ENCODE measurements at places on chromosomes 7 and 10.

DNA sequence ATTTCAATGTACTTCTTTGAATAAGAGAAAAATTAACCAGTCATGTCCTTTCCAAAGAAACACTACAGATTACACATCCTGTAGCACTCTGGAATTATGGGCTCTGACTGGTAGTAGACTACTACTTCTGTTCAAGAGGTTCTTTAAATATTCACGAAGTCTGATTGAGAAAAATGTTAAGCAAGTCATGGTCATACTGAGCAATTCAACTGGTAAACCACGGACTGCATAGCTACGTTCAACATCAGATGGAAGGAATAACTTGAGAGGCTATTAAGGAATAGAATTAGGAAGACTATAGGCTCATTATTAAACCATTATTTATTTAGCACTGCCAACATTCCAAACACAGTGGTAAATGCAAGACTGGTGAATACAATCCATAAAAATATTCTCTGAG lies 160.8 kb downstream of the IMMP2L start:
- DNase-seq, result no peak
- no peak overlapping the region for H3K27ac ChIP-seq
- no peaks in the 10 kb centered on the region for H3K36me3 ChIP-seq
- H3K4me1 ChIP-seq, result no peaks in the 10 kb centered on the region

DNA sequence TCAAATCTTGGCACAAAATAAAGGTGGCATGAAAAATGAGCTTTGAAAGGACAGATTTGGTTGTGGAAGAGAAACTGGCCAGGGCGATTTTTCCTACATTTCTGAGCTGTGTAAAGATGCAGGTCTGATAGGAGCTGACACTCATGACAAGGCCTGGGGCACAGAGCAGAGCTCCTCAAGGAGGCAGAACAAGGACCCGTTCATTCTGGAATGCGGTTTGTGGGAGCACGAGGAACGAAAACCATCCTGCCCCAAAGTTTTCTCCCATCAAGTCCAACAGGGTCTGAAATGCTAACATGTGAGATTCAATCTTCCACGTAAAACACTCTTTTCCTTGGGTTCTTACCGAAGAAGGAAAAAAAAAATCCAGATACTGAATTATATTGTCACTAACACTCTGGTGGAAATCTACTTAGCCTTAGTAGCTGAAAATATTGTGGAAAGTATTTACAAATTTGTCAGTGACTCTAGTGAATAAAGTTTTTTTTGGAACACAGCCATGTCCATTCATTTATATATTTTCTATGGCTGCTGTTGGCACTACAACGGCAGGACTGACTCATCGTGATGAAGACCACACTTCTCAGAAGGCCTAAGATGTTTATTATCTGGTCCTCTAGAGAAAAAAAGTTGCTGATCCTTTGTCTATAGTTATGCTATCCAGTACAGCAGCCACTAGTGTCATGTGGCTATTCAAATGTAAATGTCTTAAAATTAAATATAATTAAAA lies 215.7 kb downstream of the BAMBI start:
- H3K4me1 ChIP-seq, result no peaks in the 10 kb centered on the region
- H3K36me3 ChIP-seq, result no peaks in the 10 kb centered on the region
- no peaks in the 10 kb centered on the region for H3K27me3 ChIP-seq
- H3K27ac ChIP-seq, result no peak overlapping the region
- DNase-seq, result no peak
- no peak overlapping the region for H3K4me3 ChIP-seq

DNA sequence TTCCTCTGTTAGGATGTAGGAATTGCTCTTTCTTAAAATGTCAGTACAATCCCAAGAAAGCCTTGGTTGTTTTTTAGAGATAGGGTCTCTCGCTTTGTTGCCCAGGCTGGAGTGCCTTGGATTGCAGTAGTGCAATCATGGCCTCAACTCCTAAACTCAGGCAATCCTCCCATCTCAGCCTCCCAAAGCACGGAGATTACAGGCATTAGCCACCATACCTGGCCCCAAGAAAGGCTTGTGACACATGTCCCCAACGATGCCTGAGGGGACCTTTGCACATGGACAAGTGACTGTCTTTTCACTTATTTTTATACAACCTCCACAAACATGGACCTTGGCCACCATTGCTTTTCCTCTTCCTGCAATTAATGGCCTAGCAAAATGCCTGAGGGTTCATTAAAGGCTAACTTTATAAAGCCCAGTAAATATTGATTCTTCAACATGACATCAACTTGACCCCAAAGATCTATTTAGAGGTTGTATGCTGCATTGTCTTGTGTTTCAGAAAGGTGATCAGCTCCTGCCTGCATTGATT lies 10.0 kb upstream of the SPOCK2 start:
- no peak for DNase-seq
- no peak overlapping the region for H3K4me3 ChIP-seq
- no peaks in the 10 kb centered on the region for H3K27me3 ChIP-seq
- no peak overlapping the region for H3K27ac ChIP-seq
- H3K4me1 ChIP-seq, result no peaks in the 10 kb centered on the region
- H3K36me3 ChIP-seq, result no peaks in the 10 kb centered on the region

- H3K36me3 ChIP-seq, result no peaks in the 10 kb centered on the region
- H3K4me3 ChIP-seq, result no peak overlapping the region
- DNase-seq, result no peak
These were observed 200.7 kb downstream of the POLR1F start for GRCh38 chr7:19508124-19508523.

GRCh38 chr10:33015761-33016547 lies 57.9 kb upstream of the ITGB1 start:
- H3K4me3 ChIP-seq, result no peak overlapping the region
- no peak for DNase-seq
- no peaks in the 10 kb centered on the region for H3K27me3 ChIP-seq

GRCh38 chr7:22992874-22993840 lies 20.8 kb downstream of the HYCC1 start:
- H3K4me3 ChIP-seq, result no peak overlapping the region
- DNase-seq, result no peak
- no peaks in the 10 kb centered on the region for H3K27me3 ChIP-seq
- no peaks in the 10 kb centered on the region for H3K36me3 ChIP-seq
- H3K27ac ChIP-seq, result no peak overlapping the region

DNA sequence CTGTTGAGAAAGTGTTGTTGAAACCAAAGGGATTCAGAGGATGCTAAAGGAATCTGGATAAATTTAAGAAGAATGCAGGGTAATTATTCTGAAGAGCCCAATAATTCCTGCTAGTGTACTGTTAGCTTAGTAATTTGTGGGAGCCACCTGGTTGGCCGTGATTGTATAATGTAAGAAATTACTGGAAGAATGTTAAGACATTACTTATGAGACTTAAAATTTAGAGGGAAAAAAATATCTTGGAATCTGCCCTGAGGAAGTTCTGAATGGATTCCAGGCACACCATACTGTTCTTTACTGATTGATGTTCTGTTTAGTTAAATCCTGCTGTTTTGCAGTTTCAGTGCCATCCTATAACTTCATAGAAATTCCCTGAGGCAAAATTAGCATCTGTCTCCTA lies 155.0 kb upstream of the RHOBTB1 start:
- no peaks in the 10 kb centered on the region for H3K4me1 ChIP-seq
- no peaks in the 10 kb centered on the region for H3K27me3 ChIP-seq
- no peak for DNase-seq
- H3K4me3 ChIP-seq, result no peak overlapping the region

GRCh38 chr7:77866786-77867536 lies 68.4 kb downstream of the PHTF2 start:
- no peak for DNase-seq
- H3K4me1 ChIP-seq, result no peaks in the 10 kb centered on the region
- H3K36me3 ChIP-seq, result no peaks in the 10 kb centered on the region
- H3K27ac ChIP-seq, result no peak overlapping the region
- H3K27me3 ChIP-seq, result no peaks in the 10 kb centered on the region

GRCh38 chr7:108467391-108467790 lies 11.2 kb upstream of the NRCAM start:
- no peaks in the 10 kb centered on the region for H3K4me1 ChIP-seq
- DNase-seq, result no peak
- H3K27ac ChIP-seq, result no peak overlapping the region
- no peaks in the 10 kb centered on the region for H3K27me3 ChIP-seq

GRCh38 chr10:68784476-68784875 lies 42.9 kb upstream of the STOX1 start:
- no peaks in the 10 kb centered on the region for H3K4me1 ChIP-seq
- H3K27ac ChIP-seq, result no peak overlapping the region
- H3K4me3 ChIP-seq, result no peak overlapping the region
- no peak for DNase-seq
- no peaks in the 10 kb centered on the region for H3K27me3 ChIP-seq
- H3K36me3 ChIP-seq, result no peaks in the 10 kb centered on the region

- H3K4me3 ChIP-seq, result no peak overlapping the region
- H3K36me3 ChIP-seq, result no peaks in the 10 kb centered on the region
- H3K4me1 ChIP-seq, result no peaks in the 10 kb centered on the region
- DNase-seq, result no peak
These were observed 63.6 kb upstream of the CARD11 start for GRCh38 chr7:3107228-3107763.

DNA sequence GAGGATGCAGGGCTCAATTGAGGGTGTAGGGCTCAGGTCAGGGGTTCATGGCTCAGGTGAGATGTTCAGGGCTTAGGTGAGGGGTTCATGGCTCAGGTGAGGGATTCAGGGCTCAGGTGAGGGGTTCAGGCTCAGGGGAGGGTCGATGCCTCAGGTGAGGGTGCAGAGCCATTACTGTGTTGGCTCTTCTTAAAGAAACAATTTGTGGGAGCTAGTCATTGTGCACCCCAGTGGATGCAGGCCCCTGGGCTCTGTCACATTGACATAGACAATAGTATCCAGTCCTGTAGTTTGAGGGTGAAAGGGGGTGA lies 86.7 kb downstream of the ADCY1 start:
- DNase-seq, result no peak
- no peak overlapping the region for H3K27ac ChIP-seq
- no peaks in the 10 kb centered on the region for H3K27me3 ChIP-seq
- H3K4me1 ChIP-seq, result no peaks in the 10 kb centered on the region
- H3K36me3 ChIP-seq, result no peaks in the 10 kb centered on the region
- no peak overlapping the region for H3K4me3 ChIP-seq

DNA sequence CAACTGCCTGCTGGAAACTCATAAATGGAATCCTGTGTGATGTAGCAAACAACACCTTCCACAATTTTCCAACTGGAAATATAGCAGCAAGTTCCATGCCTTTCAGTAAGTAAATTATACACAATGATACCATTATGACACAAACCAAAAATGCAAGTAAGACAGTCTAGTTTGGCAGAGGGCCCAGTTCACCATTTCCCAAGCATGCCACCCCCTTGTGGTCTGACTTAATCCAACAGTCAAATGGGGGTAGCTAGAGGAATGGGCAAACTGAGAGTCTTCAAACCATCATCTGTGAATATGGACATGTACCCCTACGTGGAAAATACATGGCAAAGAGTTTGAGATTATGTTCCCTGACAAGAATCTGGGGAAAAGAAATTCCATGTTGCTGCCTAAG lies 137.6 kb upstream of the VWC2 start:
- no peak overlapping the region for H3K27ac ChIP-seq
- DNase-seq, result no peak
- H3K4me3 ChIP-seq, result no peak overlapping the region
- H3K4me1 ChIP-seq, result no peaks in the 10 kb centered on the region

DNA sequence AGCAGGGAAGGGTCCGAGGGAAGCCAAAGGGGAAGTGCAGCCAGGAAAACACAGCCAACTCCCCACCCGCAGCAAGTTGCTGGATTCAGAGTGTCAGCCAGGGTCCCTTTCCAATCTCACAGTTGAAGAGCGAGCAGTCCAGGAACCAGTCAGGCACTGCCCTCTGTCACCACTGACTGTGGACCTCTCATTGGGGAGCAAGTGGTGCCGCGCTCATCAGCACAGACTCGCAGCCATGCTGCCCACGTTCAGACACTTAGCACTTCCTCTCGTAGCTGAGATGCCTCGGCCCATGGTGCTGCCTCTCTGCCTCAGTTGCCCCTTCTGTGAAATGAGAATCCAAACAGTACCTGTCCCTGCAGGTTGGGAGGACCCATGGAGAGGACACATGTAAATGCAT lies 123.6 kb upstream of the CHST15 start:
- no peak overlapping the region for H3K4me3 ChIP-seq
- H3K36me3 ChIP-seq, result no peaks in the 10 kb centered on the region
- H3K4me1 ChIP-seq, result no peaks in the 10 kb centered on the region
- no peak for DNase-seq

DNA sequence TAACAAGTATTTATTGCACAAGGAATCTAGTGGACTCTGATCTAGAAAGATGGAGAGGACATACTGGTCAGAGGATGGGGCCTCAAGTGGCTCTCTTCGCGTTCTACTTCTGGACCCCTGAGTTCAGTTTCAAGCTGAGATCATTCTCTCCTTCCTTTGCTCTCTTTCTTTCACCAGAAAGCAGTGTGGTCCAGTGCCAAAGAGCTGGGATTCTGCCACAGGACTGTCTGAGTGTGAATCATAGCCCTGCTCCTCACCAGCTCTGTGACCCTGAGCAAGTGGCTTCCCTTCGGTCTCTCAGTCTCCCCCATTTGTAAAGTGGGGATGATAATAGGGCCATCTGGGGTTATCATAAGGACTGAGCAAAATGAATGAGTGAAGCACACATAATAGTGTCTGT lies 715.2 kb downstream of the SUGCT start:
- DNase-seq, result no peak
- no peaks in the 10 kb centered on the region for H3K4me1 ChIP-seq
- no peak overlapping the region for H3K4me3 ChIP-seq
- no peak overlapping the region for H3K27ac ChIP-seq
- no peaks in the 10 kb centered on the region for H3K36me3 ChIP-seq
- no peaks in the 10 kb centered on the region for H3K27me3 ChIP-seq

DNA sequence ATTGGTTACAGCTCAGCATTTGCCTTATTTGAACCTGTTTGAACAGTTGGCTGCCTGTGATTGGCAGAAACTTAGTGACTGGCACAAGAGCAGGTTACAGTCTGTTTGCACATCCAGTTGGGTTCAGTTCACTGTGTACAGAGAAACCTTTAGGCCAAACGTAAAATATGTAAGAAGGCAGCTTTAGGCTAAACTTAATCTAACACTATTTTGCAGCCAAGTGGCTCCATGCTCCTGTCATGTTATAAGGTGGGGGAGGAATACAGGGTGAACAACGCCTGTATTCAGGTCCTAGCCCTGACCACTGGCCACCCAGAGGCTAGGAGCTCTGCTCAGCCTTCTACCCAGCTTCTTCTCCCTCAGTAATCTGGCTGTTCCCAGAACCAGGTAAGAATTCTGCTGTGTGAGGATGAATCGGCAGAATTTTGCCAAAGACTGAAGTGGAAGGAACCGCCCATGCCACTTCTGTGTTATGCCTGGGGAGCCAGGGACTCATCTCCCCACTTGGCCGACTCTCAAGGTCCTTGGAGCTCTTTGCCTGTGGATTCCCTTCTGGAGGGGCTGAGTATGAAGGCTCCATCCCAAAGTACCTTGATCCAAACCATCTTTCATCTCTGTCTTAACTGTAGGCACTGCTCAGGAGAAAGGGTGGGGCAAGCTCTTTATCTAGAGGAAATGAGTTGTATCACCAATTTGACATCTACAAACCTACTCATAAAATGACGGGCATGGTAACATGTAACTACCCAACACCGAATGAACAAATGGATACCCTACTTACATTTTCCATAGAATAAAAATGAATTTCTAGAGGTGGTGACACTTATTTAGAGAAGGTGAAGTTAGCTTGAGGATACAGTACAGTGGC lies 164.4 kb upstream of the NAMPT start:
- no peaks in the 10 kb centered on the region for H3K27me3 ChIP-seq
- H3K36me3 ChIP-seq, result no peaks in the 10 kb centered on the region
- no peaks in the 10 kb centered on the region for H3K4me1 ChIP-seq
- no peak overlapping the region for H3K27ac ChIP-seq
- no peak overlapping the region for H3K4me3 ChIP-seq
- DNase-seq, result no peak

GRCh38 chr7:30896036-30896435 lies 15.6 kb upstream of the AQP1 start:
- H3K4me3 ChIP-seq, result no peak overlapping the region
- H3K27me3 ChIP-seq, result no peaks in the 10 kb centered on the region
- no peak for DNase-seq
- H3K27ac ChIP-seq, result no peak overlapping the region
- no peaks in the 10 kb centered on the region for H3K4me1 ChIP-seq
